ENCODE measurements at places on chromosomes 12 and 14.

GRCh38 chr12:69456239-69456638 lies 13.9 kb upstream of the FRS2 start:
- no peak for DNase-seq

- DNase-seq = peak; percentile 29
These were observed 36.1 kb downstream of the PARP11 start for GRCh38 chr12:3837049-3837448.

DNA sequence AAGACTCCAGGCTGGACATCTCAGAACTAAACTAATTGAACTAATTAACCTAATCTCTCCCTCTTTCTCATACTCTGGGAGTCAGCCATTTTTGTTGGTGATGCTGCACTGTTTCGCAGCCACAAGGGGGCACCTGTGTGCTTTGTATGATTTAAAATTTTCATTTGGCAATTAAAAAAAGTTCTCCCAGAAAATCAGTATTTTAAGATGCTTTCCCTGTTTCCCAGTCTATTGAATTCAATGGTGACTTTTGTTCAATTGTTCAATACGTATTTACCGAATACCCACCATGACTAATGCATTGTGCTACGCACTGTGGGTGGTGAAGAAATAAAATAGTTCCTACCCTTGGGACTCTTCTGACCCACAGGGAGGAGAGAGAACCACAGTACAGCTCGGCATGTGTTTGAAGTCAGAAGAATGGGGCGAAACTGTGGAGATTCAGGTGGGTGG lies 63.7 kb downstream of the ZNF664 start:
- DNase-seq = peak; percentile 74

DNA sequence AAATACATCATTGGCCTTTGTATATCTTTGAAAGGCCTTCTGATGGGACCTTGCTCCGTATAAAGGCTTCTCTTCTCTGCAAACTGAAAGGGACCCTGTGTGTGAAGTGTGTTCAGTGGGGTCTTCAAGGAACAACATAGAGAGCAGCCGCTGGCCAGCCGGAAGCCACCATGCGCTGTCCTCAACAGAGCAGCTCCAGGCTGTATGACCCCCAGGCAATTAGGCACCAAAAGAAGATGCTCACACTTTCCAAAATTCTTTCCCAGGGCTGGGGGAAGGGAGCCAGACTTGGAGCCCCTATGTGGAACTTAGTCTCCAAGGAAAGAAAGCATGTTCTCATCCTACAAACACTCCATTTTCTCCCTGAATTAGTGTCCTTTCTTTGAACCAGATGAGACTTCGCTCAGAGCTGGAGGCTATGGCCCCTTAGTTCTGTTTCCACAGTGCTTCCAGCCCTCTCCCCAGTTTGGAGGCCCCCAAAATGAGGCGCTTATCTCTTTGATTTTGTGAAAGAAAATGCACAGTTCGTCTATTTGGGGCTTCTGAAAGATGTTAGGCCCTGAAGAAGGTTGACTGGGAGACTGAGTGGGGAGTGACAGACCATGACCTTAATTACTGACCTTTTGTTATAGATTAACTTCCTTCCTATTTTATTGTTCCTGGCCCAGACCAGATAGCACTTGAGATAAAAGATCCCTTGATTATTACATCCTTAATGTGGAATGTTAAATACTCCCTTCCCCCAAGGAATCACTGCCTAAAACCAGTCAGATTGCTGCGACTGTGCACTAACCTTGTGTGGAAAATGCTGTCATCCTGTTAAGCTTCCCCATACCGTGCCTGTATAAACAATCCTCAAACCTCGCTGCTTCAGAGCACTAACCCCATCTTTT lies 128.3 kb upstream of the FGD4 start:
- DNase-seq = no peak

GRCh38 chr12:123748161-123748560 lies 13.9 kb upstream of the DNAH10 start:
- DNase-seq = no peak

DNA sequence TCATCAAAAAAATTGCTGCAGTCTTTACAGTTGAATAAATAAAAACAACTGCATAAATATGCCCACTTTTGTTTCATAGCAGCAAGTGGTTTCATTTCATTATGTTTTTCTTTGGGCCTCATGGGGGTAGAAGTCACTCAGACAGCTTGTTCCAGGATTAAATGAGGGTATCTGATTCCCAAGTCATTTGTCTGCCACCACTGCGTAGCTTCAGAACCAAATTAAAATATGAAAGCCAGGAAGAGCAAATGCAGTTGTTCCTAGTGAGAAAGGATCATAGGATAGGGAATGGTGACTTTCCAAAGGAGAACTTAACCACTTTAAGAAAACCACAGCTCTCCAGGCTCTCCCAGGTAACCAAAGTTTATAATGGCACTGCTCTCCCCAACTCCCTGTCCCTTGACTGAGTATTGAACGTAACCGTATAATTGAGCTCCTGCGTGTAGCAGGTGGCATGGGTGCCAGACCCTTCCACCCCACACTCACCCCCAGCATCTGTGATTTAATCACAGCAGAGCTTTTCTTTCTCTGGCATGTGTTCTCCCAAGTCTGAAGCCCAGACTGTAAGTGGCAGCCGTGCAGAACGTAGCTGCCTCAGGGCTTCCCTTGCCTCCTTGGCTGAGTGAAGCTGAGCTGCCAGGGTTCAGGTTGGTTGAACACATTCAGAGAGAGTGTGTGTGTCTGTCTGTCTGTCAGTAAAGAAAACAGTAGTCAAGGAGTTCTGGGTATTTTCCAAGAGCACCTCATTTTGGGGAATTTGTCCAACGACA lies 11.3 kb upstream of the KCNH3 start:
- DNase-seq = no peak

GRCh38 chr14:70858641-70859040 lies 48.6 kb upstream of the PCNX1 start:
- DNase-seq = no peak

- no peak for DNase-seq
These were observed 229.0 kb downstream of the SEC23A start for GRCh38 chr14:38873941-38874612.

- DNase-seq = no peak
These were observed 176.3 kb upstream of the ARID2 start for GRCh38 chr12:45553204-45553603.

- DNase-seq = no peak
These were observed at the start of gene NTS for GRCh38 chr12:85874031-85874461. Gene NTS, plus strand, starts transcription at chr12:85874295. Its CDS starts 109 bp downstream, at chr12:85874404.

DNA sequence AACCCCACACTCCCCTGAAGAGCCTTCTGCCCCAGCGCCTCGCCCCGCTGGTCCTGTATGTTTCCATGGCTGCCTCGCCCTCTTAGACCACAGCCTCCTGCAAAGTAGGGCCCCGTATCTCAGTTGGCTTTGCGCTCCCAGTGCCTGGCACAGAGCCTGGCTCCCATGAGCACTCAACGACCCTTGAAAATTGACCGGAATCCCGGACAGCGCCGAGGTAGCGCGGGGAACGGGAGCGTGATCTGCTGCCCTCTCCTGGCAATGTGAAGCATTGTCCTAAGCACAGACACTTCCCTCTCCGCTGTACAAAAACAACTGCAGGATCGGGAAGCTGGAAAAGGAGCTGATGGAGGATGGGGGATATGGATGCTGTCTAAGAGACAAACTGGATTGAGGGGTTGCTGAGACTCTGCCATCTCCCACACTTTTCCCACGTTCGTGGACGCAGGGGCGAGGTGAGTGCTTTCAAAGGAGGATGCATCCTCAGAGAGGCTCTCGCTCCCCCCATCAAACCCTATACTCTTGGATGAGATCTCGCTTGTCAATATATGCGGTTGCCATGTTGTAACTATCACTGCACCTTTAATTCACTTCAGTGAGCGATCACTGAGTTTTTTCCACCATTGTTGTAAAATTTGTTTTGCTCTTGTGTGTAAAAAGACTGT lies 10.7 kb upstream of the FKBP4 start:
- DNase-seq = peak; percentile 68

DNA sequence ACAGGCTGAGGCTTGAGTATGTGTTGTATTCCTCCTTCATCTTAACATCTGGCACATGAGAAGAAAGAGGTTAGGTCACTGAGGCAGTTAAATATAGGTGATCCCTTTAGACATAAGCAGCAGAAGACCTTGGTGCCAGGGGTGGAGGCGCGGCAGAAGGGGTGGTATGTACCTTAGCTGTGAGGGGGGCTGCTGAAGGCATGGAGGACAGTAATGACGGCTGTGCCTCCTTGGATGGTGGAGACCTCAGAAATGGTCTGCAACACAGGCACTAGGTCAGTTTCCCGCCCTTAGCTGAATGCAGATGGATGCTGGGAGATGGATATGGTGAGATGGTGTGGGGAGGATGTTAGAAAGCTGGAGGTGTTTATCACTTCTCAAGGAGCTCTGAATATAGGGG lies 1.5 kb upstream of the PNMA1 start:
- no peak for DNase-seq

DNA sequence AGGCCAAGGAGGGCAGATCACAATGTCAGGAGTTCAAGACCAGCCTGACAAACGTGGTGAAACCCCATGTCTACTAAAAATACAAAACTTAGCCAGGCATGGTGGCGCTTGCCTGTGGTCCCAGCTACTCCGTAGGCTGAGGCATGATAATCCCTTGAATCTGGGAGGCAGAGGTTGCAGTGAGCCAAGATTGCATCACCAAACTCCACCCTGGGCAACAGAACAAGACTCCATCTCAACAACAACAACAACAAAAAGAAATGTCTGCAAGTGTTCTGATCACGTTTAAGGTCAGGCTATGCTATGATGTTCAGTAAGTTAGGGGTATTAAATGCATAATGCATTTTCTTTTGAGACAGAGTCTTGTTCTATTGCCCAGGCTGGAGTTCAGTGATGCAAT lies 6.7 kb upstream of the PLD4 start:
- DNase-seq = no peak

DNA sequence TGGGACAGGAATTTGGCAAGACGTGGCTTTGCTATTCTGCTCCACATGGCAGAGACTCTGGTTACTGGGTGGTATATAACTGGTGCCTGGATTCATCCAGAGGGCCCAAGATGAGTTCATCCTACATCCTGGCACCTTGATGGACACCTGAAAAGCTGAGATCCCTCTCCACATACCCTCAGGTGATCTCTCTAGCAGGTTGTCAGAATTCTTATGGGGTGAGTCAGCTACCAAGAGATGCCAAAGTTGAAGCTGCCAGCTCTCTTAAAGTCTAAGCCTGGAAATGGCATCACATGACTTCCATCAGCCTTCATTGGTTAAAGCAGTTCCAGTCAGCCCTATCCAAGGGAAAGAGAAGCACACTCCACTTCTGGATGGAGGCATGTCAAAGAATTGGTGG lies 300.7 kb upstream of the SEL1L start:
- no peak for DNase-seq

GRCh38 chr14:77018785-77019184 lies 9.7 kb downstream of the IRF2BPL start:
- DNase-seq = no peak

- DNase-seq = no peak
These were observed 57.4 kb upstream of the PPP2R5C start for GRCh38 chr14:101704140-101704539.

DNA sequence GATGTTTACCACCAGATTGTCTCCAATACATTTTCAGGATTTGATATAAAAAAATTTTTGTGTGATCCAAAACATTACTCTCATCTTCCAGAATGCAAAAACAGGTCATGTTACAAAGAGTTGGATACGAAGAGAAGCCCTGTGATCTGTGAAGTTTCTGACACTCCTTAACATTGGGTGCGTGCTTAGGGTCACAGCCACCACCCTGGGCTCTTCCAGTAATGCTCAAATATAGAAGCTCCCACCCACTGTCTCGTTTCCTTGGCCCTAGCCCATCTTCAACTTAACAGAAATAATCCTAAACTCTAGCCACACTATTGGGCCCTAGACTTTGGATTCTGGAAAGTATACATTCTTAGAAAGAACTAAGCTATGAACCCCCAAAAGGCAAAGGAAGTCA lies 32.9 kb upstream of the HSP90B1 start:
- no peak for DNase-seq

DNA sequence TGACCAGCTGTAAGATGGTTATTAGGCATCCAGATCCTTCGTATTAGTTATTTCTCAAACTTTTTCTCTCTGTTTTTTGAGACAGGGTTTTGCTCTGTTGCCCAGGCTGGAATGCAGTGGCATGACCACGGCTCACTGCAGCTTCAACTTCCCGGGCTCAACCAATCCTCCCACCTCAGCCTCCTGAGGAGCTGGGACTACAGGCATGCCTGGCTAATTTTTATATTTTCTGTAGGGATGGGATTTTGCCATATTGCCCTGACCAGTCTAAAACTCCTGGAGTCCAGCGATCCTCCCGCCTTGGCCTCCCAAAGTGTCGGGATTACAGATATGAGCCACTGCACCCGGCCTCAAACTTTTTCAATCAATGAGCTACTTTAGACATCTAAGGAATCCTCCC lies 33.1 kb downstream of the FZD10 start:
- no peak for DNase-seq

DNA sequence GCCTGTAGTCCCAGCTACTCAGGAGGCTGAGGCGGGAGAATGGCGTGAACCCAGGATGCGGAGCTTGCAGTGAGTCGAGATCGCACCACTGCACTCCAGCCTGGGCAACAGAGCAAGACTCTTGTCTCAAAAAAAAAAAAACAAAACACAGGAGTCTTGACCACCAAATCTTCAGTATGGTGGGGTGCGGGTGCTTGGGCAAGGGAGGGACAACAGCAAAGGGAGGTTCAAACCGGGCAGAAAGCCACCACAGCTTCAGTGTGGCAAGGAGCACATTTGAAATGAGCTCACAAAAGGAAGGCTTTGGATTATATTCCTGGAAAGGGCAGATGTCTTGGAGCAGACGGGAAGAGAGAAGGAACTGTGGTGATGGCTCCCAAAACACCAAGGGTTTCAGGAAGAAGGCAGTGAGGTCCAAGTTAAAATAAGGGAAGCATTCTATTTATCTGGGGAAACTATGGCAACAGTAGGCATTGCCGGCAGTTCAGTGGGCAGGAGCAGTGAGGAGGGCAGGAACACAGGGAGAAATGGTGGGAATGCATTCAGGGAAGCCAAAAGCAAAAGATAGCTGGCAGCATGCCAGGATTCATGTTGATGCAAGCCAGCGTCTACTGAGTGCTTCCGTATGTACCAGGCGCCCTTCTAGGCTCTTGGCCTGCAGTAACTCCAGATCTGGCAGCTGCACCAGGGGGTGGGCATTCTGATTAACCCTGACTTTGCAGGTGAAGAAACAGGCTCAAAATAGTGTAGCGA lies 51.0 kb upstream of the SRSF5 start:
- no peak for DNase-seq

- DNase-seq = peak; percentile 6
These were observed 44.2 kb downstream of the TTC8 start for GRCh38 chr14:88868558-88869159.

GRCh38 chr12:108939594-108939993 lies 59.7 kb downstream of the DAO start:
- DNase-seq = no peak

GRCh38 chr12:132747395-132747794 lies 14.2 kb downstream of the ANKLE2 start:
- DNase-seq = no peak
